ENCODE measurements at places on chromosomes 1 and 21.

- no peak for DNase-seq
These were observed 69.1 kb downstream of the SPSB1 start for GRCh38 chr1:9361630-9362260.

DNA sequence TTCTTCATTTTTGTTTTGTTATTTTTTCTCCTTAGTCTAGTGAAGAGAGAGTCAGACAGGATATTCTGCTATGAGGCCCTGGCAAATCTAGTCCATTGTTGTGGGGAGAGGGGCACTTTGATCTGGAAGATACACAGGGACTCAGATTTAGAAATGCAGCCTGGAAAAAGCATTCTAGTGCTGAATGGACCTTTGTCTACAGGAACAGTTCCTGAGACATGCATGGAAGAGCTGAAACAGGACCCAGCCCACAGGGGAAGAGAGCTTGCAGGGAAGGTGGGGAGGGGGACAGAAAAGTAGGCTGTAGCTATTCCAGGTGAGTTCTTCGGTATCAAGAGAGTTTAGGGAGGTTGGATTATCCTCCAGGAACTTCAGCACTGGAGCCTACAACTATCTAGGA lies 98.5 kb downstream of the AKT3 start:
- no peak for DNase-seq

- no peak for DNase-seq
These were observed 24.9 kb upstream of the KCNA2 start for GRCh38 chr1:110630839-110631663.

- peak; percentile 69 for DNase-seq
These were observed 71.1 kb downstream of the SETD4 start for GRCh38 chr21:35989138-35989735.

GRCh38 chr1:191498318-191498717 lies 659.9 kb upstream of the RGS18 start:
- no peak for DNase-seq

GRCh38 chr1:39450956-39451606 lies 40.4 kb upstream of the BMP8A start:
- peak; percentile 39 for DNase-seq

- no peak for DNase-seq
These were observed 237.7 kb downstream of the SEC16B start for GRCh38 chr1:177732178-177732577.

DNA sequence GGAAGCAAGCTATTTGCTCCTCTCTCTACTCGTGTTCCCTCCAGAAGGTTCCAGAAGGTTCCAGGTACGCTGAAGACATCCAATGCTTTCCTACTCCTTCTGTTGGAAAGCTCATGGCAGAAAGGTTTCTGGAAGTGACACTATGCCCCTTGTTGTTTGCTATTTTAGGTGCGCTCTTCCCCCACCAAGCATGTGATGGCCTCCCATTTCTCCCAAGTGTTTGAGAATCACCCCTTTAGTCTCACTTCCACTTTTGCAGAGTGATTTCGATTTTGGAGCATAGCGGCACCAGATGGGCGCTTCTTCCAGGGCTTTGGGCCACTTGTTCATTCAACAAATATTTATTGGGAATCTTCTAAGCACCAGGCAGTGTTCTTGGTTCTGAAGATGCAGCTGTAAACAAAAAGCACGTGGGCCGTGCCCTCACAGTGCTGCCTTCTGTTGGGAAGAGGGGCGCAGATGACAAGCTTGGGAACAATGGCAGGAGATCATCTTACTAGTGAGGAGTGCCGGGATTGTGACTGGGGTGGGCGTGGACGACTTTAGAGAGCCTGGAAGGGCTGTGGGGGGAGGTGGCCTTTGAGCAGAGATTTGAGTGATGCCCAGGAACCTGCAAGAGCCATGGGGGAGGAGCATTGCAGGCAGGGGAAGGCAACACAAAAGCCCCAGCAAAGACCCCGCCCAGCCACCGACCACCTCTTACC lies 43.0 kb upstream of the TARDBP start:
- DNase-seq = no peak

DNA sequence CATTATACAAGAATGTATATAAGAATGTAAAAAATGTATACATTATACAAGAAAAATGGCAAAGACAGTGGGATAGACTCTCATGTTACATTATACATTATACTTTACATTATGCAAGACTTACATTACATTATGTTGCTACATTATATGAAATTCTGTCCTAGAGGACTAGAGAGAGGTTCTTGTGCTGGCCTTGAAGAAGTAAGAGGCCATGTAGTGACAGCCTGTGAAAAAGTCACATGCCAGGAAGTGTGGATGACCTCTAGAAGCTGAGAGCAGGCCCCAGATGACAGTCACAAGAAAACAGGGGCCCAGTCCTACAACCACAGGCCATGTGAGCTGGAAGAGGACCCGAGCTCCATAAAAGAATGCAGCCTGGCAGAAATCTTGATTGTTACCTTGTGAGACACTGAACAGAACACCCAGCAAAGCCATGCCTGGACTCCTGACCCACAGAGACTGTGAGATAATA lies 30.5 kb upstream of the AHCYL1 start:
- DNase-seq = no peak

GRCh38 chr1:25526753-25527152 lies 16.7 kb upstream of the LDLRAP1 start:
- DNase-seq = no peak

DNA sequence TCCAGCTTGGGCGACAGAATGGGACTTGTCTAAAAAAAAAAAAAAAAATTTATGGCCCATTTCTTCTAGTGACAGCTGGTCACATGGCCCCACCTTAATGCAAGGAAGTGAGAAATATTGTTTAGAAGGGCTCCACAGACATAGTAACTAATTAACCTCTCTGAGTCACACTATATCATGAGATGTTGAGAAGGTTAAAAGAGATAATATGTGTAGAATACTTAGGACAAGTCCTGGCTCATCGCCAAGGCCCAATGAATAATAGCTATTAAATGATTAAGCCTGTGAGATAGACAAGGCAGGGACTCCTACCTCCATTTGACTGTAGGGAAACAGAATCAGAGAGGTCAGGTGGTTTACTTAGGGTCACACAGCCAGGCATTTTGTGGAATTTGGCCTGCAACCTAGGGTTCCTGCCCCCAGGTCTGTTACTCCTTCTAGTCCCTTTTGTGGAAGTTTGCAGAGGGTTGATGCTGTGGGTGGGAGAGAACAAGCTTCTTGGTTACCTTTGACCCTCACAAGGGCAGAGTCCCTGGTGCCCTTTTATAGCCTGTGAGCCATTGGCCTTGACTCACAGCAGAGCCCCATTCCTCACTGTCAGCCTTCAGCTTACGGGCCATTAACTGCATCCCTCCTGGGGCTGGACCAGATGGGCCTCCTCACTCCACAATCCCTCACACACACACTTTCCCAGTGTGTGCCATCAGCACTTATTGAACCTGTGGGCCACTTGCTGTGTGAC lies 48.5 kb downstream of the OPRD1 start:
- no peak for DNase-seq

- no peak for DNase-seq
These were observed 119.7 kb downstream of the PSMG1 start for GRCh38 chr21:39063517-39063916.

- DNase-seq = no peak
These were observed 32.7 kb downstream of the TM2D1 start for GRCh38 chr1:61692155-61692800.

- DNase-seq = no peak
These were observed 7.7 kb upstream of the ZNF669 start for GRCh38 chr1:247111700-247112478.

DNA sequence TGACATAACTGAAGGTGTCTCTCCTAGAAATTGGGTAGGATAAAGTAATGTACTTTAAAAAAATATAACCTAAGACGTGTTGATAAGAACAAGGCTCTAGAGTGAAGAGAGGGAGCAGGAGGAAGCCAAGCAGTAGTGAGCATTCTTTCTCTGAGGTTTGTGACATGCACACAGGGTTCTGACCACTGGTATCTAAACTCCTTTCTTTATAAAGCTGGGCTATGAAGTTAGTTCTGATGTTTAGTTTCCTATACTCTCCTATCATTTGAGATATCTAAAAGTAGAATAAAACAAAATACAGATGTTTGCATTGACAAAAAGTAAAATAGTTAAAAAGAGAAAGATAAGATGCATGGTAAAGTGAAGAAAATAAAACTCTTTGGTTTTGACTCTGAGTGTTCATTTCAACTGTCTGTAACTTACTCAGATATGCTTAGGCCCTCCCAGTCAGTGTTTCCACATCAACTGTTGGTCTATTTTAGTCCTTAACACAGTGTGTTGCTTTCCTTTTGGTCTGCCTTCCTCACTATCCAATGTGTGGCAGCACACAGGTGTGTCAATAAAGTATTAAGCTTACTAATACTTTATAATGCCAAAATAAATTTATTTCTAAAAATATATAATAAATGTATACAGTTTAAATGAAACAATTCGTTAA lies 543.5 kb downstream of the PTPRC start:
- DNase-seq = no peak

- DNase-seq = no peak
These were observed 26.8 kb downstream of the SLC19A1 start for GRCh38 chr21:45515241-45516061.
